ENCODE measurements at places on chromosomes 12 and 14.

GRCh38 chr14:52607061-52607460, 54.4 kb downstream of the GPR137C start:
- no peak for DNase-seq

- DNase-seq, result no peak
Measured at GRCh38 chr12:22796941-22797630, 172.1 kb downstream of the ETNK1 start.

GRCh38 chr12:110616471-110617115, 2.7 kb downstream of the TCTN1 start:
- no peak for DNase-seq

- no peak for DNase-seq
Measured at GRCh38 chr12:69115951-69116350, 123.4 kb upstream of the CPSF6 start.
